ENCODE measurements at places on chromosomes 7 and 10.

DNA sequence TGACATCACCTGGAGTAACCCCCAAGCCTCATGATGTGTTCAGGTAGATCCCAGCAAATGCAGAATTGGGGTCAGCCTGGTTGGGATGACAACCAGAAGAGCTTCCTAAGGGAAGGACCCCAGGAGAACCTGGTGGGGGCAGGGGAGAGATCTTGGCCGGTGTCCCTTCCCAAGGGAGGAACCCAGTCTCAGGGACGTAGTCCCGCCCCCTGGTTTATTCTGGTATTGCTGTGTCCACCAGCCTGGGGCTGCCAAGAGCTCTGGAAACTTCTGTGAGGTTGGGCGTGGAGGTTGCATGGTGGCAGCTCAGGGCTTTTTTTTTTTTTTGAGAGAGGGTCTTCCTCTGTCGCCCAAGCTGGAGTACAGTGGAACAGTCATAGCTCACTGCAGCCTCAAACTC lies 19.4 kb downstream of the GTF2IRD1 start:
- no peak for DNase-seq

DNA sequence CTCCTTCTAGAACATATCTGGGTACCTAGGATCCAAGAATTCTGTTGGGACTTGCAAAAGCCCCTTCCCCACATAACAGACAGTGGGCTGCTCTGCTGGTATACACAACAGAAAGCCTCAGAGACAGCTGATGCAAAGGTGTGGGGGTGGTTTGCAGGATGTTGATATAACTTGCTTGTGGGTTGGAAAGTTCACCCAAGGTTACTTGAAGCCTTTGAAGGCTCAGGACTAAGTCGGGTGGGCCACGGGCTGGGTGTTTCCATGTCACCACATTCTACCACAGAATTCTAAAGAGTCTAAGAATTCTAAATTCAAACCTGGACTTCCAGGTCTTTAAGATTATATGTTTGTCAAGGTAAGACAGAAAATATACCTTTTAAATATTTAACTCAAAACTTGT lies 7.4 kb upstream of the NRCAM start:
- DNase-seq, result no peak

DNA sequence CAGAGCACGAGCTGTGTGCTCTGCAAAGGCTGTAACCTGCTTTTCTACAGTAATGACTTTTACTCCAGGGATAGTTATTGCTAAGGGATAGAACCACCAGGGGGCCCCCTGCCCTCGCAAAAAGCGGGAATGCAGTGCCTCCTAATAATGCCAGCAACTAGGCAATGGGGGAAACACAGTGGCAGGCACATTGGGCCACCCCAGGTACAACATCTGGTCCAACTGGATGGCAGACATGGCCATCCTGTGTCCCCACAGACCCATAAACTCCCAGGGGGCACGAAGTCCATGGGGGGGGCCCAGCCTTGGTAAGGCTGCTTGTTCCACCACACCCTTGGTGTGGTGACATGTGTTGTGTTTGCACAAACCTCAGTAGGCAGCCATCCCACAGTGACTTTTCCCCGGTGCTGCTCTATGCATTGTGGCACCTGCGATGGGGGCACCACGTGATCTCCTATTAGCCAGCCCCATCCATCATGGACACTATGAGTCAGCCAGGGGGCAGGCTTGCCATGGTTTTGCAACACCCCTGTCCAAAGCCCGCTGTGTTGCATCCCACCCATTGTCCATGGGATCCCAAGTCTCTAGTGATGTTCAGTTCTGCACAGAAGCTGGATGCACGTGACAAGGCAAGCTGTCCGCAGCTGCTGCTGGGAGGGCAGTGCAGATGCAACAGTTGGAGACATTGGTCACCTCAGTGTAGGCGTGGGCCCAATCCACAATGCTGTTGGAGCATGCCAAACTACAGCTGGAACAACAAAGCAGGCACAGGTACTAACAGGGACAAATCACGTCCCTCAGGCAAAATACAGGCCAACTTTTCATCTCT lies 84.0 kb downstream of the ANLN start:
- peak; percentile 16 for DNase-seq

- peak; percentile 67 for DNase-seq
Measured at GRCh38 chr10:88157981-88158465, 294.6 kb downstream of the PTEN start.

DNA sequence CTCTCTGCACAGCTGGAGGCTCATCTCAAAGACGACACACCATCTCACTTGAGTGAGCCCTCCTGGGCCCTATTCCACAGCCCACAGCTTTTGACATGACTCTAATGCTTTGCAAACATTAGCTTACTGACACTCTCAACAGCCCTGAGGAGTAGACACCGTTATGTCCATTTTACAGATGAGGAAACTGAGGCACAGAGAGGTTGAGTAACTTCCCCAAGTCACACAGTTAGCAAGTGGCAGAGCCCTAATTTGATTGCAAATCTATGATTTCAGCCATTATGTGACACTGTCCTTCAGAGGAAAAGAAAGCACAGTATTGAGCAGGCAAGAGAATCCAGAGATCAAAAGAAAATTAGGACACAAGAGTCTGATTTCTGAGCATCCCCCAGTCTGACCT lies 16.0 kb downstream of the SLC25A13 start:
- no peak for DNase-seq

DNA sequence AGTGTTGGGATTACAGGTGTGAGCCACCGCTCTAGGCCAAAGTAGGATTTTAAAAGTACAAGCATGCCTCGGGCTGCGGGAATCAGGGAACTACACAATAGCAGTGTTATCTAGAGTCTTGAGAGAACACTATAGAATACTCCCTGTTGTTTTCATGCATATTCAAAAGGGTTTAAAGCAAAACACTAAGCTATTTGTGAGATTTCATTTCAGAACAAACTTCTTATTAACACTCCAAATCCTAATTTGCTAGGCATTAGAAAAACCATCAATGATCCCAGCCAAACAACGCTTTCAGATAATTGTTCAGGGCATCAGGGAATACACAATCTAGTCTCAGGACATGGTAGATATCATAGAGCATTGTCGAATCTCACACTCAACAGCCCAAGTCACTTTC lies 13.9 kb downstream of the DENND11 start:
- DNase-seq, result no peak

GRCh38 chr7:126755381-126755780 lies 497.4 kb downstream of the GRM8 start:
- no peak for DNase-seq

DNA sequence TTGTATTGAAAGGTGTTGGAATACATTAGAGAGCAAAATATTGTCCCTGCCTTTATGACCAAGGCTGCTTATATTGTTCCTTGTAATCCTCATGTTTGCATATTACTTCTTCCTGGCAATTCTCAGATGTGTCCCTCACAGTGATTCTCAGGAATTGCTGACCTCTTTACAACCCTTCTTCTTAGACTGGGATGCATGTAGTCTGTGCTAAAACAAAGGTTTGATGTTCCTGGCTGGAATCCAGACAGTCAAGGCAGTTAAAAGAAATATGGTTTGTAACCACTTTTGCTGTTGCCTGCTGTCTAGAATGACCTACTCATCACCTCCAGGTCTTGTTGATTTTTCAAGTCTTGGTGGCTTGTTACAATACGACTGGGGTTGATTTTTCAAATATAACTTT lies 367.6 kb downstream of the HGF start:
- DNase-seq, result no peak

GRCh38 chr10:62992145-62992721 lies 140.9 kb upstream of the NRBF2 start:
- DNase-seq, result no peak

GRCh38 chr7:90618876-90619275 lies 22.8 kb downstream of the CDK14 start:
- no peak for DNase-seq

- no peak for DNase-seq
Measured at GRCh38 chr7:75992083-75992755, 2.2 kb downstream of the TMEM120A start.

- no peak for DNase-seq
Measured at GRCh38 chr7:14583518-14583917, 319.0 kb downstream of the DGKB start.

DNA sequence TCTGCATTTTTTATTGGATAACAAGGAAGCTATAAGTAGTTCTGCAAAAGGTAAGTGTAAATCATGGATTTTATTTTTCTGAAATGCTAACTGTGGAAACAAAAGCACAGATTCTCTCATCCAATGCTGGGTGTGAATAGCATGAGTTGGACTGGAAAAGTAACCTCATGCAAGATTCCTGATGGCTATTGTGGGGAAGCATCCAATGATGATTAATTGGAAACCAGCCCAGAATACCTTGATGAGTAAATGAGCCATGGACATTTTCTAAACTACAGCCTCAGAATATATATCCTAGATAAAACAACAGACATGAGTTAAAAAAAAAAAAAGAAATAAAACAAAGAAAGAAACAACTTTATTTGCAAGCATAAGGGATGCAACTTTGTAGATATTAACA lies 934.6 kb downstream of the CCSER2 start:
- DNase-seq, result no peak

DNA sequence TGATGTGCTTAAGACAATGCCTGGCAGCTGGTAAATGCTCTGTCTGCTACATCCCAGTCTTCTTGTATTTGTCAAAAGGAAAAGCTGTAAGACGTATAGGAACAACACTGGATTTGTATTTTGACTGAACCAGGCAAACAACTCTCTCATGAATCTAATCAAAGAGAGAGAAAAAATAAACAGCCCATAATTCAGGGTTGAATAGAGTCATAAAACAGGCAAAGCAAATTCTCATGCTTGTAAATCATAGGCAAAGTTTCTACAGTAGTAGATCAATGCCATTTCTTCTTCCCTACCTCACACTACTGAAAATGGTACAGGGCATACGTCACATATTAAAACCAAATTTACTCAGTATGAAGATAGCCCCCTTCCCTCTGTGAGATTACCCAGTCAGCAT lies 166.3 kb downstream of the SKIDA1 start:
- no peak for DNase-seq

DNA sequence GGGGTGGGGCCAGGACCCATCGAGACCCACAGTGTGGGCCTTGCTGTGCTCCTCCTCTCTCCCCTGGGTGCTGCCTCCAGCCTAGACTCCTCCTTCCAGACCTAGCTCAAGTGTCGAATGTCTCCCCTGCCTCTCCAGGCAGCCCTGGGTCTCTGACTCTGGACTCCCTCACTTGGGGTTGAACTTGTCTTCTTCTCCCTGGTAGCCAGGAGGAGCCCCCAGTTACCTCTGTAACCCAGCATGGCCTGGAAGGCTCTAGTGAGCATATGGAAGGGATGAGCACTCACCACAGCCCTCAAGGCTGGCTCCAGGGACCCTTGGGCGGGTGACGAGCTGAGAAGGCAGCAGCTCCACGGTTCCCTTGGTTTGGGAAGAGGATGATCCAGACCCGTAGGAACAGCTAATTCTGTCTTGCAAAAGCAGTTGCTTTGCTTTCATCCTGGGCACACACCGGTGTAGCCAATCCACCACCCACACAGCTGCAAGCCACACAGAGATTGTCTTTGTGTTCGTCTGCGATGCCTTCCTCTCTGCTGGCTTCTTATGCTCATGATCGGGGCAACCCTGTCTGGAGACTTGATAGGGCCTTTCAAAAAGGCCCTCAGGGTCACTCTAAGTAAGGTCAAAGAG lies 52.3 kb upstream of the ANTXRL start:
- no peak for DNase-seq

DNA sequence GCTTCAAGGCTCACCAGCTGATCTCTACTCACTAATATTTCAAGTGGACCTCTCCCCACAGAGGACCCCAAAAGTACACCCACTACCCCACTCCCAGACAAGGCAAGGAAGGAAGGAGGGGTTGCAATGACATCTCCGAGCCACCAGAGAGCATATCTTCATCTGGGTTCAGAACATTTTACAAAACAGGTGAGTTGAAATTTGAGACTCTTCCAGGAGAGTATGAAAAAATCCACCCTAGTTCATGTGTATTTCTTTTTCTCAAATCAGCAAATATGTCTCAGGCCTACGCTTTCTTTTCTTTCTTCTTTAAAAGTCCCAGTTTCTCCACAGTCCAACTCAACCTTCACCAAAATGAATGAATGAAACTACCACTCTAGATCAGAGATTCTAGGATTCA lies 61.9 kb downstream of the SGMS1 start:
- DNase-seq, result no peak

GRCh38 chr7:77651575-77652162 lies 44.6 kb upstream of the RSBN1L start:
- DNase-seq, result peak; percentile 15

DNA sequence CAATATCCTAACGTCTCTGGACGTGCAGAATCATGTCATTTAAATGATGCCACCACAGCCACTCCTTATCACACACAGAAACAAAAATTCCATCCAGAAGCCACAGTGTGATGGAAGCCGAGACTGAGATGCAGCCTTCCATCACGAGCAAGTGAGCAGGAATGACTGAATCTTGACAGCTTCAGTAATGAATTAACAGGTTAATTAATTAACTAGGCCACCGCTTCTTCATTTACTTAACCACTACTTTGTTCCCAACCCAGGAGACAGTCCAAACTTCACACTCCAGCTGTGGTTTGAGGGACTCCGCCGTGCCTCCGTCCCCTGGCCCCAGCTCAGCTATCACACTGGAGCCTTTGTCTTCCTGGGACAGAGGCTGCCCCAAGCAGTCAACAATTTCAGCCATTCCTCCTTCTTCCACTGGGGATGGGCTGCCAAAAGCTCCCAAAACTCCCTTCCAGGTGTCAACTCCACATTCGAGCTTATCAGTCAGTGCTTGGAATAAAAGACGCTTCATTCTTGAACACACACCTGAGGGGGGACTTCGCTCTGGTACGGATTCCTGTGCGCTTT lies 65.9 kb downstream of the FGFR2 start:
- DNase-seq, result no peak

All from CD14-positive monocyte (primary cell).